ENCODE measurements at places on chromosomes 1 and 21.

GRCh38 chr1:92210701-92211100 lies 7.0 kb upstream of the C1orf146 start:
- no peak for DNase-seq

- DNase-seq = no peak
Measured at GRCh38 chr1:156598125-156598524, 3.2 kb downstream of the GPATCH4 start.

GRCh38 chr1:51564124-51564523 lies 45.1 kb upstream of the EPS15 start:
- no peak for DNase-seq

DNA sequence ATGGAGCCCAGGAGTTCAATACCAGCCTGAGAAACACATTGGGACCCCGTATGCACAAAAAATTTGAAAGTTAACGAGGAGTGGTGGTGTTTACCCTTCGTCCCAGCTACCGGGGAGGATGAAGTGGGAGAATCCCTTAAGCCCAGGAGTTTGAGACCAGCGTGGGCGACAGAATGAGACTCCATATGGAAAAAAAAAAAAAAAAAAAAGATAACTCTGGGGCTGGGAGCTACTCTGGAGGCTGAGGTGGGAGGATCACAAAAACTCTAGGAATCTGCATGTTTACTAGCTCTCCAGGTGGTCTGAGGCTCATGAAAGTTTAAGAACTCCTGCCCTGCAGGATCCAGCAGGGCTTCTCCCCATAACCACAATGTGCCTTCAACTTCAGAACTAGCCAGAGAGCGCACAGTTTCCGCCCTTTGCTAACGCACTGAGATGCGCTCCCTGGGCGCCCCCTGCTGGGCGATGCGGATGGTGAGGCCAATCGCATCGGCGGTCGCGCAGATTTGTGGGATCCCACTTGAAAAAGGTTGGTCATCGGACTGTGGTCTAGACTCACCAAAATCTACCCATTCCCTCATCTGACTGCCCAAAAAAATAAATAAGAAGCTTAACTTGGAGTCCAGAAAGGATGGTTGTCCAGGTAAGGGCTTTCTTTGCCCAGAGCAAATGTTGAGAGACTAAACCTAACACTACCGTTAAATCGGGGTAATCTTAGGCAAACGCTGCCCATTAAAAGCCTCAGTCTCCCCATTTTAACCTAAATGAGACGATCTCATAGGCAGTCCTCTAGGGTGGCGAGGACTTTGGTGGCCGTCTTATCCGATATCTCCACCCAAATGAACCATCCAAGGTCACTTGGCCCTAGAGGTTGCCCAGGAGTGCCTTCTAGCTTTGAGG lies 8.8 kb downstream of the ZNF683 start:
- peak; percentile 85 for DNase-seq

GRCh38 chr1:44086692-44087474 lies 31.7 kb upstream of the KLF17 start:
- no peak for DNase-seq
